ENCODE measurements at places on chromosomes 12 and 14.
A peak's percentile ranks its signal among the peaks of the same experiment; 100 is the strongest.

GRCh38 chr12:98291828-98292227 lies 223.6 kb upstream of the TMPO start:
- DNase-seq = no peak

GRCh38 chr12:24714237-24714636 lies 234.7 kb downstream of the BCAT1 start:
- no peak for DNase-seq

- DNase-seq = no peak
Observed at GRCh38 chr12:99558109-99558508, 89.4 kb upstream of the GARIN6 start.

DNA sequence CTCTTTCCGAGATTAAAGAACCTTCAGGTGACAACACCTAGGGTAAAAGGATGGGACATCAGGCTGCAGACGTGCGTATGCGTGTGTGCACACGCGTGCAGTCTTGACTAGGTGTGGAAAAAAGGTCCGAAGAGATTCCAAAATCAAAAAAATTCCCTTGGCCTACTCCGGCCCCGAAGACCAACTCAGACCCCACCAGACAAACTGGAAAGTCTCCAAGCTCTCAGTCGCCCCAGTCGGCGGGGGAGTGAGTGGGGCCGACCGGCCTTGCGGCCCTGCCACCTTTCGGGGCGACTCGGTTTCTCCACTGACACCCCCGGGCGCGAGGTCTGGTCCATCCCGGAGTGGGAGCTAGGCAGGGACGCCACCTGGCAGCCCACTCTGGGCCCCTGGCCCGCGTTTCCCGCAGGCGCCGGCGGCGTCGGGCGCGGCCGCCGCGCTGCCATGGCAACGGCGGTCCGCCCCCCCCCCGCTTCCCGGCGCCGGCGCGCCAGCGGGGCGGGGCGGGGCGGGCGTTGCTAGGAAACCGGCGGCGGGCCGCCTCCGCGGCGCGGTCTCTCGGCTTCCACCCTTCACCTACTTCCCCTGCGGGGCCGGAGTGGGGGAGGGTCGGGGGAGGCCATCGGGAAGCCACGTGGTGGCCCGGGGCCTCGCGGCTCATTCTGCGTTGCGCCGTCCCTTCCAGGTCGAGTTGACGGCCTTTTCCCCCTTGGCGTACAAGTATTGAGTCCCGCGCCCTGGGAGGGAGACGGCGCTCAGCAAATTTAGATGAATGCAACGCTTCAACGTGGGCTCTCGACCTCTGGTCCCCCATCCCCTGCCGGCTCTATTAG lies 253.1 kb downstream of the EFCAB11 start:
- peak; percentile 79 for DNase-seq

DNA sequence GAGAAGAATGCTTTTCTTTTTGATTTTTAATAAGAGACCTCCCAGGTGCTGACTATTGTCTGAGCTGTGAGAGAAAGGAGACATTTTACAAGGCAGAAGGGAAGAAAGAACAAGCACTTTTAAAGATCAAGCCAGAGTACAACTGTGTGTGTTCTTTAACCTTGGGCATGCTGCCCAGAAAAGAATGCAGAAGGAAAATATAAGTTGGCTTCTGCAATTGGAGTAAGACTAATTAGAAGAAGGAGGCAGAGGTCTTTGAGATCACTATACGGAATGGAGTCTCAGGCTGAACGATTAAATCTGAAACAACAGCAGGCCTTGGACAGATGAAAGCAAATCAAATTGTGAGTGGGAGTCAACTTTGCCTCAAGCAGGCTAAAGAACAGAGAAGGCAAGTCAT lies 230.5 kb downstream of the ATP23 start:
- no peak for DNase-seq

- no peak for DNase-seq
Observed at GRCh38 chr14:63616015-63616414, 25.7 kb downstream of the WDR89 start.

GRCh38 chr12:64181430-64182291 lies 40.4 kb downstream of the KICS2 start:
- DNase-seq = no peak

- no peak for DNase-seq
Observed at GRCh38 chr12:53044896-53045695, 4.8 kb upstream of the TNS2 start.

DNA sequence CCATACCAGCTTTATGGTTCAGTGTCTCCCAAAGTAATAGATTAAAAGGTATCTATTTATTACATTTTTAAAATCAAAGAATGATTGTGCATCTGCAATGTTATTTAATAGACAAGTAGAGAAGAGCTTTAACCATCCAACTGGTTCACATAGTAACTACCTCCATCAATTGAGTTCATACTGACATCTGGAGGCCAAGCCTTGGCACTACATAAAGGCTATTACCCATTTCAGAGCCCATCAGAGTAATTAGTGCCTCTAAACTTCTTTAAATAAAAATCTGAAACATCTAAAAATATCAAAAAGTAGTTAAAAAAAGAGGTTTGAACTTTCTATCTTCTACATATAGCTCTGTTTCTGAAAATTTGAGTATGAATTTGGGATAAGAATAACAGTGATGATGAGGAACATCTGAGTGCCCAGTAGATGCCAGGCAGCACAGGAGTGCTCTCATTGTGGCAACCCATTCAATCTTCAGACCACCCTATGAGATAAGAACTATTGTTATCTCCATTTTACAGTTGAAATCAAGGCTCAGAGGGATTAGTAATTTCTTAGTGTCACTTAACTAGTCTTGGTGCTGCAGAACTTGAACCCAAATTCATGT lies 132.9 kb upstream of the DAAM1 start:
- no peak for DNase-seq

DNA sequence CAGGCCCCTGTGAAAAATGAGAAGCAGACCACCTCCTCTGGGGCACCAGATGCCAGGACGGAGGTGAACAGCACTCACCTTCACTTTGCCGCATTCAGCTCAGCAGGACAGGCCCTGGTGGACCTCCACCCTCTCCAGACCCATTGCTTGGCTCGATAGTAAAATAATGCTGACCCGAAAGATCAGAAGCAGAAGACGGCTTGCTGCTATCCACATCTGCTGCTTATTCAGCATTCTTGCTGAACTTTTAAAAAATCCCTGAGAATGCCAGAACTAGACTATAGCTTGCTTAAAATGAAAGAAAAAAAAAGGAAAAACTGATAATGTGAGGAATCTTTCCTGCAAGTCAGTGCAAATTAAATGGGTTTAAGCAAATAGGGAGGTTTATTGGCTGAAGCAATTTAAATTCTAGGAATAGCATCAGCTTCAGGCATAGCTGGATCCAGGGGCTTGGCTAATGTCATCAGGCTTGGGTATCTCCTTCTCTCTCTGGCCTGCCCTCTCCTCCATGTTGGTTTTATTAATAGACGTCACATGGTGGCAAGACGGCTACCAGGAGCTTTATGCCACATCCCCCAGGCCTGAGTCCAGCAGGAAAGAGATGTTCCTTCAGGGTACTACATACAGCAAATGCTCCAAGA lies 137.9 kb downstream of the SCARB1 start:
- no peak for DNase-seq

DNA sequence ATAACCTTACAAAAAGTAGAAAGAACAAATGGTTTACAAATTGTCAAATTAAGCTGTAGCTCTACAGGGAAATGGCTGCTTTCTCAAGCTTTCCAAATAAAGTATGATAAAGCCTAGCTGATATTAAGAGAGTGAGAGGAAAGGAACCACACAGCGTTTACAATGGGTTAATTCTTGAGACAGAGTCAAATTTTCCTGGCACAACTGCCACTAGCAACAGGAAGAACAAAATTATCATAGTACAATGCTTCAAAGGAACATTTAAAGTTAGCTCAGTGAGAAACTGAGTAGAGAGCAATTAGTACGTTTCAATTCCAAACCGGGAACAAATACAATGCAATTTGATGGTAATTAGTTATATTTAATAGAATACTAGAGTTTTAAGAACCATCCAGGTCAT lies 116.0 kb downstream of the PPP1R12A start:
- DNase-seq = no peak

DNA sequence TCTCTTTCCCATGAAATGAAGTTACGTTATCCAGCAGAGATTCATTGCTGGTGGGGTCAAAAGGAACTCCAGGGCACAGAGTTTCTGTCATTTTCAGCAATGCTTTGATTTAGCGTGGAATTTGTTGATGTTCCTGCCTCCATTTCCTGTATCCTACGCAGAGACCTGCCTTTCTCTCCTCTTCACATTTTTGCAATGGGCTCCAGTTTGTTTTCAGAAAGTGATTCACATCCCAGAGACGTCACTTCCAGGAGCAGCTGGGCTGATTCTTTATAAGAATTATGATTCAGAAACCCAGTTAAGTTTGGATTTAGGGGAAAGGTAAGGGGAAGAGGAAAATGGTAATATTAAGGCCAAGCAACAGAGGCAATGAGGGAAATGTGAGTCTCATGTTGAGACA lies 11.6 kb downstream of the RNASE10 start:
- DNase-seq = no peak

DNA sequence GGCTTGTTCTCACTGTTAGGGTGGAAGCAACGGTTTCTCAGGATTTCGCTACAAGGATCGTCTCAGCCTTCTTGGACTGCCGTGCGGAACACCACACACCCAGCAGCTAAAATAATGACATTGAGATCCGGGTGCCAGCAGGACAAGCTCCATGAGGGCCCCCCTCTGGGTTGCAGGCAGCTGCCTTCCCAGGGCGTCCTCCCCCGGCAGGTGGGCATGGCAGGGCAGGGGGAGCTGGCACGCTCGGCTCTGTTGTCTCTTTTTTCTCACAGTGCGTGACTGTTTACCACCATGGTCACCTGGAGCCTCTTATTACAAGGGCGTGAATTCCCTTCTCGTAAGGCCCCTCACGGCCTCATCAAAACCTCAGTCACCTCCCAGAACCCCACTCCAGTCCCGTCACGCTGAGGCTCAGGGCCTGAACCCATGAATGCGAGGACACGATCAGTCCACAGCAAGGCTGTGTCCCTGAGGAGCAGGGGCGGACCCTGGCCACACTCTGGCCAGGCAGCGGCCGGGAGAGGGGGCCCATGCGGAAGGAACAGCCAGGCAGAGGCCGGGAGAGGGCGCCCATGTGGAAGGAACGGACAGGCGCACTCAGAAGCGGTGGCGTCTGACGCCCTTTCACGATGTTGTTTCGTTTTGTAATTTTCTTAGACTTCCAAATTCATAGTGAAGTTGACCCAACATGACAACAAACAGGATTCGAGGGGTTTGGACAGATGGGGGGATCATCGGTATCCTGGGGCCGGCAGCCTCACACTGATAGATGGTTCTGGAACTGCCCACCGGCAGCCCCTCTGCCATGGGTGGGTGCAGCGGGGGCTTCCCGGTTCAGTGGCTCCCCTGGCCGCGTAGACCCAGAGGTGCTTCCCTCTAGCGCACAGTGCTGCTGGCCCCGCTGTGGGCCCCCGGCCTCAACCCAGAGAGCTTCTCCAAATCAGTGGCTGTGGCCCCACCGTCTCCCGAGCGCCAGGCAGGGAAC lies 10.0 kb downstream of the LRCOL1 start:
- no peak for DNase-seq

GRCh38 chr12:1591543-1591942 lies 2.8 kb downstream of the FBXL14 start:
- no peak for DNase-seq

DNA sequence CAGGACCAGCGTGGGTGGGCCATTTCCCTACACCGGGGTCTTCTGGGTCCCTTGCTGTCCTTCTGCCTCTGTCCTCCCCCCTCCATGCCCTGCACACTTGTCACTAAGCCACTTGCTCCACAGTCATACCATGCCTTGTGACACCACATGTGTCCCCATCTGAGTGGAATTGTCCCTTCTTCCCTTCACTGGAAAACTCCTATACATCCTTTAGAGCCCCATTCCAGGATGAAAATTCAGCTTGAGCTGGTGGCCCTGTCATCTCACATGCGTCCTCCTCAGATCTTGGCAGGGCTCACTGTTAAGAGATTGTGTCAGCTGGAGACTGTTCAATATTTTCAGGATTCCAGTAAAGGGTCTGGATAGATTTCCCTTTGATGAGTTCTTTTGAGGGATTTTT lies 87.4 kb downstream of the DNAH10 start:
- no peak for DNase-seq

DNA sequence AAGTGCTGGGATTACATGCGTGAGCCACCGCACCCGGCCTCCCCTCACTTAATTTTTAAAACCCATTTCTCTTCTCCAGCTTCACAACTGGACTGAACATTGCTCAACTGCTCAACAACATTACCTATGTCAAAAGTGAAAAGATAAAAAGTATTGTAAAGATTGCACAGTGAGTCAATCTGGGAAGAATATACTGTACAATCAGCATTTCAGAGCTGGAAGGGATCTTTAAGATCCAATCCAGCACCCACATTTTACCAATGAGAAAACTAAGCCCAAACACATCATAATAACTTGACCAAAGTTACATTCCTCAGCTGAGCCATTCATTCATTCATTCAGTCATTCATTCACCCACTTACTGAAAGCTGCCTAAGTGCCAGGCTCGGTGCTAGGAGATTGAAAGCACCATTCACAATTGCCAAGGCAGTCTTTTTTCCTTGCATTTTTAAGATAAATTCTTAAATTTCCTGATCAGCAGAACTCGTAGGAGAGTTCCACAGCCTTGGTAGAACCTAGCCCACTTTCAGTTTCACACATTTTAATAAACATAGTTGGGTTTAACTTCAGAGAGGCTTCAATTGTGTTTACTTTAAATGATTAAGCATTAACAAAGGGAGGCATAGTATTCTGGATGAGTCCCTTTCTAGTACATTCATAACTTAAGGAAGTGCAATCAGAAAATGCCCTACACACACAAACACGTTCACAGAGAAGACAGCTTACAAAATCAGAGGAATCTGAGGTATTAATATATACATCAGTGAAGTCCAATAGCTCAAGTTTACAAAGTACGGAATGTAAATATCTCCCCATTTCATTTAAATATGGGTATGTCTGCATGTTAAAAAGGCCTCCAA lies 3.0 kb downstream of the GALNT4 start:
- no peak for DNase-seq

DNA sequence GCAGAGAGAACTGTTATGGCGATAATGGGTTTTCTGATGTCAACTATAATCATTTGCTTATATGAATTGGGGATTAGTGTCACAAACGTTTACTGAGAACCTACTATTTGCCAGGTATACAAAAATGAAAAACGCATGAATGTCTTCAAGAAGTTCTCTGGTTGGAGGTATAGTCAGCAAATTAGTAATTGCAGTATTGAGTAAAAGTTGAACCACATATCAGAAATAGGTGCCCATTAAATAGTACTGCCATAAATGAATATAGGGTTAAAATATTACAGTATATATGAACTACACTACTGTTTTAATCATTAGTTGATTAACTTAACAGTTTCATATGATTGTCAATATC lies 60.0 kb downstream of the PTPRB start:
- no peak for DNase-seq
